ENCODE measurements at places on chromosomes 13 and 19. TPM values are rescaled to one million over a fixed set of nuclear protein-coding genes. Genes with fewer than 3 reads are reported as not detected.
A peak's percentile ranks its signal among the peaks of the same experiment; 100 is the strongest.

Gene DAND5
- total RNA-seq, result not detected

Gene JAK3
- 3.2 TPM for total RNA-seq

Gene LILRA6
- total RNA-seq, result 0.15 TPM

Gene GRIN2D
- total RNA-seq, result 2.7 TPM

Gene TEX30
- 4.9 TPM for total RNA-seq

Gene LRRC4B
- 56.4 TPM for total RNA-seq

Gene INSL3
- total RNA-seq, result 0.63 TPM

Gene NCR1
- total RNA-seq, result not detected

Gene SLC1A5
- 37.9 TPM for total RNA-seq

Gene FAM83E
- 1.6 TPM for total RNA-seq

Gene ZNF700
- 7.6 TPM for total RNA-seq

Gene PLPPR2
- 7.3 TPM for total RNA-seq

DNA sequence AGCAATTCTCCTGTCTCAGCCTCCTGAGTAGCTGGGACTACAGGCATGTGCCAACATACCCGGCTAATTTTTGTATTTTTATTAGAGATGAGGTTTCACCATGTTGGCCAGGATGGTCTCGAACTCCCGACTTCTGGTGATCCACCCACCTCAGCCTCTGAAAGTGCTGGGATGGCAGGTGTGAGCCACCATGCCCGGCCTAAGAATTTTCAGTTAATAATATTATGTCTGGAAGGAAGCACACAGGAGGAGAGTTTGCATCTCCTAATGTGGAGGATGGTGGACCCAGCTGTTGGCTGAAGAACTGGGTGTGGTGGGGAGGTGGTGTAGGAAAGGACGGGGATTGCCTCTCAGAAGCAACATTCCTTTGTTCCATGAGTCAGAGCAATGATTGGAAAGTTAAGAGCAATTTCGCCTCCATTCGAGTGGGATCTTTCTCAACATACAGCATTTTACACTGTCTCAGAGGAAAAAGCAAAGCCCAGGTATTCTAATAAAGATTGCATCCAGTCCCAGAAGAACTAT lies 11.9 kb downstream of the PDCD2L start:
- H3K4me3 ChIP-seq, result no peak overlapping the region
- H3K27ac ChIP-seq, result no peak overlapping the region
- peaks cover 38% of the 10 kb centered on the region for H3K36me3 ChIP-seq
- no peak for DNase-seq

DNA sequence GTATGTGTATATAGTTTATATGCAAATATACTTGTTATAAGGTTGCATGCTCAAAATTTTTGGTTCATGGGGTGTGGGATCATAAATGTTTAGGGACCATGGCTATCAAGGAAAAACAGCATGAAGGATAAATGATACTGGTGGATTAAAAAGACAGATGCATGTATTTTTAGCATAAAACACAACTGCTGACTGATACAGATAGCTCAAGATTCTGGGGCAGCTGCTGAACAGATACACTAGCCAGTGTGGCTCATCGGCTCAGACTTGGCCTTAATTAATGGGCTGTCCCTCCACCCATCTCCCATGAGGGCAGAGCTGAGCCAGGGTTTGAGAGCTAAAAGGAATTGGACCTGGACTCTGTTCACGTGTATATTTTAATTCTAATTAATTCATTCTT lies 11.4 kb downstream of the ALOX5AP start:
- H3K27me3 ChIP-seq, result no peaks in the 10 kb centered on the region
- H3K36me3 ChIP-seq, result no peaks in the 10 kb centered on the region
- H3K4me1 ChIP-seq, result peaks cover 38% of the 10 kb centered on the region
- no peak overlapping the region for H3K27ac ChIP-seq
- no peak overlapping the region for H3K4me3 ChIP-seq

DNA sequence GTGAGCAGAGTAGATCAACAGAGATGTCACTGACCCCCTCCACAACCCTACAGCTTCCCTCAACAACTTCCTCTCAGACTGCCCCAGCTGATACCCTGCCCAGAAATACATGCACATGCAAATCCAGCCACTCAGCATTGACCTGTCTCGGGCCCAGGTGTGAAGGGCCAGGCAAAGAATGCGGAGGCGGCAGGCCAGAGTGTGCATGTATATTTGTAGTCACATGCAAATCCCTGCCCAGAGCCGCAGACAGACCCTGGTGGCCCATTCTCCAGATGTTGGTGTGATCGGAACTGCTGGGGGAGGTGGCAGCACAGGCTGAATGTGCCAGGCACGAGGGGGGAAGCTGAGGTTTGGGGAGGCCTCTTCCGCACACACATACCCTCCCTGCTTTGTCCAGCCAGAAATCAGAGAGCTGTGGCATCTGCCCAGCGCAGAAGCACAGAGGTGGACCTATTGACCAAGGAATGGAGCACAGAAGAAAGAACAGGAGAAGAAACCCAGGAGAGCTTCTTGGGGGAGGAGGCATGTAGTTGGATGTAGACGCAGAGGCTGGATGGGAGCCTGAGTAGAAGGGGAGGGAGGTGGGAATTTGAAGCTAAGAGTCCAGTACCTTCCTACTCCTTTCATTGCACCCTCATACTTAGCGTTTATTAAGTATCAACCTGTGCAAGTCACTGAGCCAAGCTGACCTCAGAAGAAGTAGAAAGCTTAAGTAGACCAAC lies 14.4 kb downstream of the MEF2B start:
- no peak overlapping the region for H3K27ac ChIP-seq
- no peaks in the 10 kb centered on the region for H3K36me3 ChIP-seq
- H3K4me3 ChIP-seq, result no peak overlapping the region
- H3K4me1 ChIP-seq, result no peaks in the 10 kb centered on the region

- no peaks in the 10 kb centered on the region for H3K4me1 ChIP-seq
- H3K4me3 ChIP-seq, result no peak overlapping the region
- no peak for DNase-seq
- H3K27me3 ChIP-seq, result no peaks in the 10 kb centered on the region
- no peak overlapping the region for H3K27ac ChIP-seq
Observed at GRCh38 chr13:42312817-42313431, 41.0 kb downstream of the AKAP11 start.

GRCh38 chr13:27138457-27139093 lies 33.0 kb downstream of the USP12 start:
- DNase-seq, result no peak
- H3K27me3 ChIP-seq, result no peaks in the 10 kb centered on the region
- H3K27ac ChIP-seq, result peak overlapping the region; percentile 57
- H3K36me3 ChIP-seq, result no peaks in the 10 kb centered on the region

DNA sequence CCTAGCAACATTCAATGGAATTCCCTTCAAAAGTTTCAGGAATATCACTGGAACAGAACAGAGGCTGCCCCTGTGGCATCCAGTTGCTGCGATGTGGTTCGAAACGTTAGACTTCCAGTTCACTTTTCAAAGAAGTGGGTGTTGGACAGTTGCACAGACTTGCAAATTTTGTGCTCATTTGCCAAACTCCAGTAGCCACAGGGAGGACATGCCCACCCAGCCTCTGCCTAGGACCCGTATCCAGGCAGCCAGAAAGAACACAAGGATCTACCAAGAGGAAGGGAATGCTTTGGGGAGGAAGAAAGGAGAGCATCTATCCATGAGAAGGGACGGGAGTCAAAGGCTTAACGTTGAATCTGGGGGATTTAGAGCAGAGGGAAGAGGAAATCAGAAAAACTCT lies at the start of gene METTL21C:
TSS of gene METTL21C (minus strand) at position 108 of the 400 bp plus-strand sequence. CDS start 546 bp downstream, outside the sequence.
- no peak for DNase-seq
- H3K4me1 ChIP-seq, result peaks cover 6% of the 10 kb centered on the region
- H3K36me3 ChIP-seq, result no peaks in the 10 kb centered on the region
- no peaks in the 10 kb centered on the region for H3K27me3 ChIP-seq
- H3K4me3 ChIP-seq, result no peak within 1 kb of the TSS

GRCh38 chr19:48182434-48182833 lies 12.0 kb downstream of the ZSWIM9 start:
- no peak overlapping the region for H3K27ac ChIP-seq
- H3K27me3 ChIP-seq, result no peaks in the 10 kb centered on the region
- no peak overlapping the region for H3K4me3 ChIP-seq
- H3K4me1 ChIP-seq, result no peaks in the 10 kb centered on the region
- no peaks in the 10 kb centered on the region for H3K36me3 ChIP-seq
- no peak for DNase-seq

- H3K4me3 ChIP-seq, result no peak overlapping the region
- no peak for DNase-seq
- no peaks in the 10 kb centered on the region for H3K4me1 ChIP-seq
- H3K27ac ChIP-seq, result no peak overlapping the region
- no peaks in the 10 kb centered on the region for H3K36me3 ChIP-seq
Observed at GRCh38 chr19:3073931-3074595, 11.8 kb upstream of the TLE5 start.

DNA sequence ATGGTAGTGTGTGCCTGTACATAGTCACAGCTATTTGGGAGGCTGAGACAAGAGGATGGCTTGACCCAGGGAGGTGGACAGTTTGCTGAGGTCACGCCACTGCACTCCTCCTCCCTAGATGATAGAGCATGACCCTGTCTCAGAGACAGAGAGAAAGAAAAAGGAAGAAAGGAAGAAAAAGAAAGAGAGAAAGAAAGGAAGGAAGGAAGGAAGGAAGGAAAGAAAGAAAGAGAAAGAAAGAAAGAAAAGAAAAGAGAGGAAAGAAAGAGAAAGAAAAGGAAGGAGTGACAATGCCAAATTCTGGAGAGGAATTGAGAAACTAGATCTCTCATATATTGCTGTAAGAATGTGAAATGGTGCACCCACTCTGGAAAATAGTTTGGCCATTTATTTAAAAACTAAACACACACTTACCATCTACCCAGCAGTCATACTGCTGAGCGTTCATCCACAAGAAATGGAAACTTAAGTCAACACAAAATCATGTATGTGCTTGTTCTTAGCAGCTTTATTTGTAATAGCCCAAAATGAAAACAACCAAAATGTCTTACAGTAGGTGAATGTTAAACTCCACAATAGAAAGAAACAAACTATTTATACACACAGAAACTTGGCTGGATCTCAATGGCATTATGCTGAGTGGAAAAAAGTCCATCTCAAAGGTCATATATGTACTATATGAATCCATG lies 7.5 kb downstream of the TEX101 start:
- no peaks in the 10 kb centered on the region for H3K27me3 ChIP-seq
- no peak overlapping the region for H3K4me3 ChIP-seq
- H3K27ac ChIP-seq, result no peak overlapping the region
- H3K36me3 ChIP-seq, result no peaks in the 10 kb centered on the region
- no peaks in the 10 kb centered on the region for H3K4me1 ChIP-seq

DNA sequence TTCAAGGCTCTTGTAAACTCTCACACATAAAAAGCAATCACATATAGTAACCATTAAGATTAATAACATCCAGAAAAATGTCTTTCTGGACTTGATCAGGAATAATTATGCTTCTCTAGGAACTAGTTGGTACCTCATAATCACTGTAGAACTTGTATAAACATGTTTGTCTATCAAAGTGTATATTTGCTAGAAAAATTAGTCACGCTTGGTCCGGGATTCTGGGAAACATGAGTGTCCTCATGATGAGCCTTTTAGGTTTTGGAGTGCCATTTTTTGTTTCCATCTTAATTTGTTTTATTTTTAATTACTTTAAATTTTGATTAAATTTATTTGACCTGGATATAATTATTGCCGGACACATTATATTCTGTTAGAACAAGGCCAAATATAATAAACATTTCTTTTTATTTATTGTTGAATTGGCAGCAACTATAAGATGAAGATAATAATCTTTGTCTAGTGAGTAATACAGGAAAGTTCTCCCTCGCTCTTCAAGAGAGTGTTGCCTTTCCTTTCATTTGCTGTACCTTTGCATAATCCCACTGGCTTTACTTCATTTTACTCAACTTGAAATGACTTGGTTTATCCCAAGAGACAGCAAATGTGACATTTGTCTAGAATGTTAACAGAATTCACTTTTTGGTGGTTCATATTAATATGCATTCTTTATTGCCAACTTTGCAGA lies 207.0 kb downstream of the NALCN start:
- H3K4me3 ChIP-seq, result no peak overlapping the region
- H3K4me1 ChIP-seq, result no peaks in the 10 kb centered on the region
- no peak overlapping the region for H3K27ac ChIP-seq
- no peak for DNase-seq
- no peaks in the 10 kb centered on the region for H3K36me3 ChIP-seq

GRCh38 chr19:55273978-55274707 lies 5.8 kb downstream of the HSPBP1 start:
- H3K36me3 ChIP-seq, result peaks cover 6% of the 10 kb centered on the region
- H3K4me1 ChIP-seq, result no peaks in the 10 kb centered on the region
- no peak for DNase-seq
- no peak overlapping the region for H3K4me3 ChIP-seq
- H3K27ac ChIP-seq, result no peak overlapping the region
- H3K27me3 ChIP-seq, result no peaks in the 10 kb centered on the region

- H3K36me3 ChIP-seq, result no peaks in the 10 kb centered on the region
- no peak for DNase-seq
- H3K4me3 ChIP-seq, result no peak overlapping the region
- H3K27me3 ChIP-seq, result peaks cover 4% of the 10 kb centered on the region
Observed at GRCh38 chr13:111622051-111622531, 301.6 kb downstream of the TEX29 start.

DNA sequence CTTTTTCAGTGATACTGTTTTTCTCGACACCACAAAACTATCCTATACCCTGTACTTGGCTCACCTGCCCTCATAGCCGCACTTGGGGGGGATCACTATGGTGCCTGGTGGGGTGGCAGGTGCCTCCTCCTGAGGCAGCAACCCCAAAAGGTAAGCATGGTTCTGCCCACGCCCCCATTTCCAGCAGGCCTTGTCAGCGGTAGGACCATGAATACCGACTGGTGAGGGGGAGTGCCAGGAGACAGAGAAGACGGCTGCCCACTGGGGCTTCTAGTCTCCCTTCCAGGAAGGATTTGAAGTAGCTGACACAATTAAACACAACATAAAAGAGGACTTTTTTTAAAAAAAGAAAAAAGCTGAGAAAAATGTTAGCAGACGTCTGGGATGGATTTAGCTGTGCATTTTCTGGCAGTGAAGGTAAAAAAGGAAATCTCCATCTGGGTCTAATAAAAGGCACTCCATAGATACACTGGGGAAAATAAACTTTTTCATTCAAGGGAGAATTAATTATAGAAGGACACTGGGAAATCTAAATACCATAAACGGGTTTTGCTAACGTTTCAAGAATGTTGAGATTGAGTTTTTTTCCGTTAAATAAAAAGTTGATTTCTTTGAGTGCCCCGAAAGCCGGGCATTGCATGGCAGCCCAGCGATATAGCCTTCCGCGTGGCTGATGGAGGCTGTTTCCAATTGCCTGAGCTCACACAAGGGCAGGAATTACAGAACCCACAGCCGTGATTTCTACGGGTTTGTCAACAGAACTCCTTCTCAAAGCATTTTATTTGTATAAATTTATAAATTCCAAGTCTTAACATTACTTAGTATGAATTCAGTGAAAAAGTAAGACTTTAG lies 45.1 kb downstream of the ATP11A start:
- peak overlapping the region; percentile 86 for H3K27ac ChIP-seq
- no peak overlapping the region for H3K4me3 ChIP-seq
- no peaks in the 10 kb centered on the region for H3K27me3 ChIP-seq
- peaks cover 56% of the 10 kb centered on the region for H3K4me1 ChIP-seq
- DNase-seq, result no peak
- no peaks in the 10 kb centered on the region for H3K36me3 ChIP-seq

GRCh38 chr13:24624801-24625231 lies 55.4 kb upstream of the ATP12A start:
- H3K36me3 ChIP-seq, result no peaks in the 10 kb centered on the region
- peak; percentile 53 for DNase-seq

GRCh38 chr13:50779443-50780200 lies 63.9 kb downstream of the DLEU7 start:
- peaks cover 2% of the 10 kb centered on the region for H3K27me3 ChIP-seq
- H3K27ac ChIP-seq, result no peak overlapping the region
- H3K4me3 ChIP-seq, result no peak overlapping the region
- no peaks in the 10 kb centered on the region for H3K36me3 ChIP-seq

GRCh38 chr19:34320277-34320676 lies 44.7 kb upstream of the GPI start:
- no peak for DNase-seq
- no peak overlapping the region for H3K4me3 ChIP-seq
- H3K4me1 ChIP-seq, result no peaks in the 10 kb centered on the region
- H3K36me3 ChIP-seq, result peaks cover 3% of the 10 kb centered on the region
